COR-L47 (cell line): ENCODE measurements at places on chromosomes 6 and 20.

- no peak for DNase-seq
Observed at GRCh38 chr20:34916774-34917354, 38.7 kb downstream of the GSS start.

DNA sequence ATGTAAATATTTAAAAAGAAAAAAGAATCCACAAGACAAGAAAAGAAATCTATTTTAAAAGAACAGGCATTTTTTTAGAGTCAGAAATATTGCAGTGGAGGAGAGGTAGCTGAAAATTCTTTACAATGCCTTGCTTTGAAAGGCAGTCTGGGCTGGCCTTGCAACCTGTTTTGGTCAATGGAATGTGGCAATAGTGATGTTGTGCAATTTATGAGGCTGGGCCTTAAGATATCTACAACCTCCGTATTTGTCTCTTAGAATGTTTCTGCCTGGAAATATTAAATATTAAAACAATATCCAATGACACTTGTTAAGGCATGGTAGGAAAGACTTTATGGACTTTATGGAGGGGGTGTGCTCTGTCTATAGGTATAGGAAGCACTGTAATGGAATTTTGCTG, 14.8 kb upstream of the SCGN start:
- DNase-seq = no peak

DNA sequence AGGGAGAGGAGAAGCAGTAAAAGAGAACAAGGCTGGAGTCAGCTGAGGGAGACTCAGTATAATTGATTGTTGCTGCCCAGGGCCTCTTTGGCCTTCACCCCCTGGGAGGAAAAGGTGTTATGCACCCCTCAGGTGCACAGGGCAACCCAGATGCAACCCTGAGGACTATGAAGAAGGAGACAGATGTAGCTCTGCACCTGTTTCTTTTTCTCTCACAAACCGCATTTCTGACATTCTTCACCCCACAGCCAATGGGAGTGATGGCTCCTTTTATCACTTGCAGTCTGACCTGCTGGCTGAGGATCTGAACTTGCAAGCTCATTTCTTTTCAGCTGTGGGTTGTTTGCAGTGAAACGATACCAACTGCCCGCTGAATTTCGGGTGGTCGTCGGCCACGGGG, 64.1 kb upstream of the F13A1 start:
- no peak for DNase-seq

DNA sequence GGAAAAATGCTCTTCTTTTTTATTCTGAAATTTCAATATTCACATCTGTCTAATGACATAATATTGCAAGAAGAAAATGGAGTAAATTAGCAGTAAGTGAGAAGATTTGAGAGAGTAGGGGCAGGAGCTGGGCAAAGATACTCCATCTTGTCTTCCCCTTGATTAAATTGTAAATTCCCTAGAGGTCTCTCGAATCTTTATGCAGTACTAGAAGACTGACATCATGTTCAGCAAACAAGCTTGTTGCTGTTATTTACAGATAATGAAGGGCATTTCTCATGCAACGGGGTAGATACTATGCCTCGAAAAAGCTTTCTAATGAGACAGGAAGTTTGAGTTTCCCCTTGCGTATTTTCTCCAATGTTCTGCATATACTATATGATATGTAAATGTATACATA, 306.9 kb upstream of the PTCHD4 start:
- no peak for DNase-seq

DNA sequence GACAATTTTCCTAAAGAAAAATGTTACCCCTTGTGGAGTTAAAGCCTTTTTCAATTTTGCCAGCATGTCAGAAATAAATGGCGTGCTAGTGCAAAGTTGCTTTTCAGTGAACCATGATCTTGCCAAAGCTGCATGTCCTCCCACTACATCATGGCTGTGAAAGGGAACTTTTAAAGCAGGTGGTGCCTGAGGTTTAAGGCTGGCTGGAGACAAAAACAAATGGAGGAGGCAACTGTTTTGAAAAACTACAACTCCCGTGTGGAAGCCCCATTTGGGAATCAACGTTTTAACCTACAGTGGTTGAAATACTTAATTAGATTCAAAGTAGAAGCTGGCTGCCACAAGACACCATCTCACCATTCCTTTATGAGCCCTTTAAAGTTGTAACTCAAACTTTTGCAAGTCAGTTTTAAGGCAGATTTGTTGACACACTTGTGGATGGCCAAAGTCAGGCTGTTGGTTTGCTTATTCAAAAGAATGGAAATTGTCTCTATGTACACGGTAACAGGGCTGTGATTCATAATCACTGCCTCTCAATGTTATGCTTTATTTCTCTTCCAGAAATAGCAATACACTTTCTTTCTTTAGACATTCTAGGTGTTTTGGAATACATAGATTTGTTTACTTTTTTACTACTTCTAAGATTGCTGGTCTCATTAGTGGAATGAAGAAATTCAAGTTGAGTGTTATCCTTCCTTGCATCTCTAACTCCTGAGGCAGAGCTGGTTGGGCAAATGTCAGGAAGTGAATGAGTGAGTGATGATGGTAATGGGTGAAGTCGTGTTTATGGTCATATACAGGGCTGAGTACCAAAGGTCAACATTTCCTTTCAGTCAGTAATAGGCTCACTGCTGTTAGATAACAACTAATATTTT, 196.4 kb upstream of the GMDS start:
- DNase-seq = no peak

- DNase-seq = no peak
Observed at GRCh38 chr6:138493413-138493812, 5.9 kb downstream of the NHSL1 start.

DNA sequence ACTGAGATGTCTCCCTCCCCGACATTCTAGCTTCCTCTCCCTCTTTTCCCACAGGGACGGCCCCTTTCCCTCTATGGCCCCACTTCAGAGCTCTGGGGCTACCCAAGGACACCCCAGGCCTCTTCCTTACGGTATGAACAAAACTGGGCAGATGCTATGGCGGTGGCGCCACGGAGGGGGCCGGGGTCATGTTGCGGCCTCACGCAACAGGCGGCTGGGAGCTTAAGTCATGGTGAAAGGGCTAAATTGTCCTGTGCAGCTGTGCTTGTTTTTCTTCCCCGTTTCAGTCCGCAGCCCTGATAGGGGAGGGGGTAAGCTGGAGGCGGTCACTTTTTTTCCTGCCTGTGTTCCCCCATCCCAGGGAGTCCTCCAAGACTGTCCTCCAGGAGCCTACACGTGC, 17.6 kb upstream of the KIAA1755 start:
- DNase-seq = no peak

- no peak for DNase-seq
Observed at GRCh38 chr20:15653396-15654207, 919.6 kb downstream of the KIF16B start.
